ENCODE measurements at places on chromosomes 2 and 18. TPM values are rescaled to one million over a fixed set of nuclear protein-coding genes. Genes with fewer than 3 reads are reported as not detected.

NPAS2 gene
- 11.0 TPM for total RNA-seq

TNS1 gene
- 4.3 TPM for total RNA-seq

TPO gene
- total RNA-seq = not detected

ZNF396 gene
- total RNA-seq = 0.29 TPM

CNPPD1 gene
- total RNA-seq = 37.5 TPM
